Stimulated activated CD8-positive, alpha-beta memory T cell treated with anti-CD3 and anti-CD28 coated beads, Interleukin-2, amount 100 ng/mL, for 1 hour (primary cell): ENCODE measurements at places on chromosomes 7 and 10.

DNA sequence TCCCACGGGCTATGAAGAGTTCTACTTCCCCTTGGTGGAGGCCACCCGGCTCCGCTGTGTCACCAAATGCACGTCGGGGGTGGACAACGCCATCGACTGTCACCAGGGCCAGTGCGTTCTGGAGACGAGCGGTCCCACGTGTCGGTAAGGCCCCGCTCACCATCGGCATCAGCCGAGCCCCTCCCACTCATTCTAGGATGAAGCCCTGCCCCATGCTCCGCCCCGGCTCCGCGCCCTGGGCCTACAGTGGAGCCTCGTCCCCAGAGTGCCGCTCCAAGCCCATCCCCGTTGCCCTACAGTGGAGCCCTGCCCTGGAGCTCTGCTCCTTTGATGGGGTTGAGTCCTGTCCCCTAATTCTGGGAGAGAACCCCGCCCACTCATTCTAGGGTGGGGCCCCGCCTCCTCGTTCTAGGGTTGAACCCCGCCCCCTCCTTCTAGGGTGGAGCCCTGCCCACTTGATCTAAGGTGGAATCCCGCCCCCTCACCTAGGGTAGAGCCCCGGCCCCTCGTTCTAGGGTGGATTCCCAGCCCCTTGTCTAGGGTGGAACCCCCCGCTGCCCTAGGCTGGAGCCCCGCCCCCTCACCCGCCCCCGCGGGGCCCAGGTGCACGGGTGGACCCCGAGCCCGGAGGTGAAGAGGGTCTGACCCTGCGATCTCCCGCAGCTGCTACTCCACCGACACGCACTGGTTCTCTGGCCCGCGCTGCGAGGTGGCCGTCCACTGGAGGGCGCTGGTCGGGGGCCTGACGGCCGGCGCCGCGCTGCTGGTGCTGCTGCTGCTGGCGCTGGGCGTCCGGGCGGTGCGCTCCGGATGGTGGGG lies 3.4 kb upstream of the MUC12 start:
- peak; percentile 41 for DNase-seq

DNA sequence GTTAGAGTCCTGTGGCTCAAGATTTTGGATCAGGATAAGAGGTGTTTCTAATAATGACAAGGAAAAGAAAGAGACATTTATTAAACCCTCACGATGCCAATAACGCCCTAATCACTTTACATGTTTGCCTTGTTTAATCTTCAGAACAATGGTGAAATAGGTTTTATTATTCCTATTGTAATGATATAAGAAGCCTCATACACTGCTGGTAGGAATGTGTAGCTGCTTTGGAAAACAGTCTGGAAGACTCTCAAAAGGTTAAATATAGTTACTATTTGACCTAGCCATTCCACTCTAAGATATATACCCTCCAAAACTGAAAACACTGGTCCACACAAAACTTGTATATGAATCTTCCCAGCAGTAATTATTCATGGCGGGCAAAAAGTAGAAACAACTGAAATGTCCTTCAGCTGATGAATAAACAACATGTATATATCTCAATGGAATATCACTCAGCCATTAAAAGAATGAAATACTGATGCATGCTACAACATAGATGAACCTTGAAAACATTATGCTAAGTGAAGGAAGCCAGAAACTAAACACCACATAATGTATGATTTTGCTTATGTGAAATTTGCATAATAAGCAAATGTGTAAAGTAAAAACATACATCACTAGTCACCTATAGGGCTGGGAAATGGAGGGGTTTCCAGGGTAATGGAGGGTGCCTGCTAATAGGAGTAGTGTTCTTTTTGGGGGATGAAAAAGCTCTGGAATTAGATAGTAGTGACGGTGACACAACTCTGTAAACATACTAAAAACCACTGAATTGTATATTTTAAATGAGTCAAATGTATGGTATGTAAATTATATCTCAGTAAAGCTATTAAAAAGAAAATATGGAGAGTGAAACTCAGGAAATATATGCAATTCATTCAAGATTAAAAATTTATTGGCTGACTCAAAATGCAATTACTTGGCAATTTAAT lies 76.9 kb upstream of the ANK3 start:
- no peak for DNase-seq

DNA sequence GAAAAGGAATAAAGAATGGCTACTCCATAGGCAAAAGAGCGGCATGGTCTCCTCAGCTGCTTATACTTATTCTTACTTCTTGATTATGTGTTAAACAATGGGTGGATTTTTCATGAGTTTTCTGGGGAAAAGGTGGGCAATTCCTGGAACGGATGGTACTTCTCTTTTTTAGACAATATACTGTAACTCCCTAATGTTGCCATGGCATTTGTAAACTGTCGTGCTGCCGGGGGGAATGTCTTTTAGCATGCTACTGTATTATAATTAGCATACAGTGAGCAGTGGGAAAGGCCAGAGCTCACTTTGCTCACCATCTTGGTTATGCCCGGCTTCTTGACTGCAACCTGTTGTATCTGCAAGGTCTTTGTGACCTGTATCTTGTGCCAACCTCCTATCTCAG lies 372.1 kb upstream of the AKR1E2 start:
- no peak for DNase-seq

DNA sequence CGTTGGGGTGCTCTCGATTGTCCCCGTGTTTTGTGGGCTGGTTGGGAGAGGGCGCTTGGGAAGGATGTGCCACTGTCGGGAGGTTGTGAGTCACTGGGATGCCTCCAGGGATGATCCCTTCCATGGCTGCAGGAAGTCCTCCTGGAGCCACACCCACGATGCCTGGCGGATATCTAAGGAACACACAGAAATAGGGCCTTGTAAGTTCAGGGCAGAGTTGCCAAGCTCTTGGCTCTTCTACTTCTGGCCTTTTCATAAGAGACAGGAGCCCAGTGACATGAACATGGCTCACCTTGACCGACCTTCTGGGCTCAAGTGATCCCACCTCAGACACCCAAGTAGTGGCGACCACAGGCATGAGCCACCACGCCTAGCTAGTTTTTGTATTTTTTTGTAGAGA lies 47.6 kb downstream of the ZRANB1 start:
- DNase-seq = no peak

GRCh38 chr10:4733150-4733842 lies 92.7 kb upstream of the AKR1E2 start:
- no peak for DNase-seq

GRCh38 chr7:157577061-157577460 lies 240.3 kb downstream of the DNAJB6 start:
- no peak for DNase-seq

DNA sequence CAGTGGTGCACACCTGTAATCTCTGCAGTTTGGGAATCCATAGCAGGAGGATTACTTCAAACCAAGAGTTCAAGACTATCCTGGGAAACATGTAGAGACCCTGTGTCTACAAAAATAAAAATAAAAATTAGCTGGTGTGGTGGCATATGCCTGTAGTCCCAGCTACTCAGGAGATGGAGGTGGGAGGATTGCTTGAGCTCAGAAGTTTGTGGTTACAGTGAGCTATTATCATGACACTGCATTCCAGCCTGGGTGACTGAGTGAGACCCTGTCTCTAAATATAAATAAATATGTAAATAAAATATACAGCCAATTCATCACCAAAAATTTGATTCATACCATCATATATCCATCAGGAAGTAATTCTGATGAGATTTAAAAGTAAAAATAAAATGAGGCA lies 60.9 kb downstream of the ANKRD7 start:
- DNase-seq = no peak

GRCh38 chr7:148241700-148242293 lies 348.8 kb upstream of the C7orf33 start:
- DNase-seq = no peak

DNA sequence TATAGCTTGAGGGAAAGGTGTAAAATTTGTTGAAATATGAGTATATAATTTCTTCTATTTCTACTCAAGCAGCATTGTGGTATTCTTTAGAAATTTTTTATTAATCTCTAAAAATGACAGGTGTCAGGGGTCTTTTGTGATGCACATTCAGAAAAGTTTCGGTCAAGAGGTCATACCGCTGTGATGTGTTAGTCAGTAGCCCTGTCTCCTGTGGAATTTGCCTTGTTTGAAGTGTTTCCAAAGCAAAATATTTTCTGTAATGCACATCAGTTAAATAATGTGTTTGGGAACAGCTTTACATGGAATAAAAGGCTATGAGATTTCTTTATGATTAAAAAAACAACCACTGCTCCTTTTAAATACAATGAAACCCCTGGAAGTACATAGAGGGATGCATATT lies 35.8 kb downstream of the FOXP2 start:
- no peak for DNase-seq

- DNase-seq = no peak
Observed at GRCh38 chr7:130982160-130982638, 248.2 kb upstream of the KLF14 start.

GRCh38 chr7:153151766-153152165 lies 392.2 kb downstream of the ACTR3B start:
- no peak for DNase-seq

GRCh38 chr7:22885797-22886261 lies 63.2 kb upstream of the TOMM7 start:
- DNase-seq = no peak

- no peak for DNase-seq
Observed at GRCh38 chr7:2931034-2931415, 86.9 kb upstream of the GNA12 start.

- DNase-seq = no peak
Observed at GRCh38 chr7:38000272-38000671, 79.8 kb downstream of the EPDR1 start.

DNA sequence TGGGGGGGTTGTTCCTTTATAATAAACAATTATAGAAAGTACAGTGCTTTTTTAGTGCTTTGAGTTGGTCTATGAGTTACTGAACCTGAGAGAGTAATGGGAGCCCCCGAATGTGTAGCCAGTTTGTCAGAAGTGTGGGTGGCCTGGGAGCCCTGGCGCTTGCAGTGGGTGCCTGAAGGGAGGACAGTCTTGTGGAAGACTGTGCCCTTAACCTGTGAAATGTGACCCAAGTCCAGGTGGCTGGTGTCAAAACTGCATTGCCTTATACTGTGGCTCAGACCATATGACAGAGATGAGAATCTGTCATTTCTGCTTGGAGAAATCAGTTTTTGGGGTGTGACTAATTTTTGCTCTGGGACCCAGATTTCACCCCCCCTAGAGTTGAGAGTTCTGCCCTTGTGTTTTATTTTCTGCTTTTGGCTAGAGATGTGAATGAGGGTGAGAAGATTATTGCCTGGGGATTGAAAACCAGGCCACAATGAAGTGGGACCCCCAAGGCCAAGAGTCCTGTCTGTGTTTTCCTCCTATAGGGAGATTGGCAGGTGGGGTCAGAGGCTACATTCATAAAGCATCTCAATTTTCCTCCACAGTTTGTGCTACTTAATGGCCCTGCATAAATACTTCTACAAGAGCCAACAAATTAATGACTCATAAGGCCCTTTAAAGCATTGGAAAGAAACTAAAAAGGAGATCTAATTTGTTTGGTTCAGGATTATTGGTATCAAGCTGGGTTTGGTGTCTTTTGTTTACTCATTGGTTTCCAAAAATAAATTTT lies 24.1 kb upstream of the CARD11 start:
- DNase-seq = no peak

- DNase-seq = no peak
Observed at GRCh38 chr7:107898997-107899594, 8.1 kb downstream of the DLD start.

DNA sequence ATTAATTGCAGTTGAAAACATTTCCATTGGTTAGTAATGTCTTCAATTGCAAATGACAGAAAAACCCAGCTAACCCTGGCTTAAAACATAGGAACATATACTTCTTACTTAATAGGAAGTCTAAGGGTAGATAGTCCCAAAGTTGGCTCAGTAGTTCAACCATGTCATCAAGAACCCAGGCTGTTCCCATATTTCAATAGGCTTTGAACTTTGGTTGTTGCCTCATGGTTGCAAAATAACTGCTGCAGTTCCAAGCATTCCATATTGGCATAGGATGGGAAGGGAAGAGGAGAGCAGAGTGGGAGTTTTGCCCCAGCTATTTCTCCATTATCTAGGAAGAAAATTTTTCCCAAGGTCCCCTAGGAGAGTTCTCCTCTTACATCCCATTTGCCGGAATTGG lies 81.4 kb upstream of the EEPD1 start:
- DNase-seq = no peak

- no peak for DNase-seq
Observed at GRCh38 chr10:112962343-112962742, 12.3 kb downstream of the TCF7L2 start.

DNA sequence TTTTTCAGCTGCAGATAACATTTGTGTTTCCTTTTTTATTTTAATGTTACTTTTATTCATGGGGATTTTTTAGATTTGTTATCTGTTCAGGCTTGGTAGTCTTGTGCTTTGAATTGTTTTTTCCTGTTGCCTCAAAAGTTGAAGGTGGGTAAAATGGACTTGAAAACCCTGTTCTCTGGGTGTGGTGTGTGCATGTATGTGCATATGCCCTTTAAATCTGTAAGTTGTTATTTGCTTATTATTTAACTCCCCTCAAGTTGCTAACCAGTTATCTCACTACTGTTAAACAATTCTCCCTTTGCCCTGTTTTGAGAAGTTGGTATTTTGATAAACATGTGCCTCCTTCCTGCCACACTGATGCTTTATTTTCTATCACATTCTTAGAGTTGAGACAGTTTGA lies 30.6 kb downstream of the TSPAN14 start:
- no peak for DNase-seq

- no peak for DNase-seq
Observed at GRCh38 chr7:25844102-25844870, 307.7 kb upstream of the NFE2L3 start.
